ENCODE measurements at places on chromosomes 7 and 10. TPM values are rescaled to one million over a fixed set of nuclear protein-coding genes. Genes with fewer than 3 reads are reported as not detected.

- no peak for DNase-seq
Observed at GRCh38 chr7:101743995-101744360, 73.4 kb upstream of the CUX1 start.

DNA sequence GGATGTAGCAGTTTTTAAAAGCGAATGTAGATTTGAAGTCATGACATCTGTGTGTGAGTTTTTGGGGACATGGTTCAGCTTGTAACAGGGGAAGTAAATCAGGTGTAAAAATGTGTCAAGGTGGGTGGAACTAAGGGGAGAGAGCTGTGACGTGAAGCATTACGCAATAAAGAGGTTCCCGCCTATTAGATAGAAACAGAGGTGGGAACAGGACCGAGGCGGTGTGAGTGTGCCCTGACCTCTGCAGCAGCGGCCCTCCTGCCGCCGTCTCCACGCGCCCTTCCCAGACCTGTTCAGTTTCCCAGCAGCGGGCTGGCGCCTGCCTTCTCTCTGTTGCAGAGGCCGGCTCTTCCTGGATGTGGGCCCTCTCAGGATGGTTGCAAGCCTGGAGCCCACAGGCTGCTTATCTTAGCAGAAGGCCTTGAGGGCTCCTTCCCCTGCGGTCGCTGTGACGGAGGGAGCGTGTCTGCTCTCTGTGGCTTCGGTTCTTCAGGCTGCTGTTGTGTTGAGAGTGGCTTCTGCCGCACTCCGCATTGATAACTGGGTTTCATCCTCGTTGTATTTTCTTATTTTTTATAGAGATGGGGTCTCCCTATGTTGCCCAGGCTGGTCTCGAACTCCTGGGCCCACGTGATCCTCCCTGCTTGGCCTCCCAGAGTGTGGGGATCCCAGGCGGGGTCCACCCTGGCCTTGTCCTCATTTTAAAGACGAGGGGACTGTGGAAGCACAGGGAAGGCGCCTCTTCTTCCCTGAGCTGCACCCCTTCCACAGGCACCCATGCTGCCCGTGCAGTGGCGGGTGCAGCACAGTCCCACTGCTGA is 65.0 kb downstream of the DNAJB6 start:
- DNase-seq: peak; percentile 97

GRCh38 chr10:21935439-21936023 is 68.0 kb downstream of the DNAJC1 start:
- peak; percentile 37 for DNase-seq

DNA sequence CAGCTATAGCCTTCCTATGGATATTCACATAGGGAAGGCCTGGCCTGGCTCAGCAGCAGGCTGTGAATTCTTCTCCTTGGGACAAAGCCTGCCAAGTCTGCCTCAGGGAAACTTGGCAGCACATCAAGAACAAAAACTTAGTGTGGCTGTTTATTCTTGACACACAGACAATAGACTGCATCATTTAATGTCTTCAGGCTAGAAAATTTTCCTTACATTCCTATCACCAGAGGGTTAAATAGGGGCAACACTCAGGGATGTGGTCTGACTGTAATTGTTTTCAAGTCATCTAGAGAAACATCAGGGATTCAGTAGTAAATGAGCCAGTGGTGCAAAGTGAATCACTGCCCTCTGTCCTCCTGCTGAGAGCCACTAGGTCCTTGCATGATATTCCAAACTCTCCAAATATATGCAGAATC is 137.3 kb downstream of the SEMA3C start:
- DNase-seq: no peak

- no peak for DNase-seq
Observed at GRCh38 chr10:5285186-5285585, 79.6 kb upstream of the UCN3 start.

DNAH11 gene
- under 0.01 TPM for total RNA-seq

ABCC2 gene
- 0.27 TPM for total RNA-seq

IFIT2 gene
- total RNA-seq: 3.0 TPM

SPDYE11 gene
- total RNA-seq: not detected
